Frontal cortex (tissue), 4 donors: ENCODE measurements at places on chromosomes 3 and 15. TPM values are rescaled to one million over a fixed set of nuclear protein-coding genes. Genes with fewer than 3 reads are reported as not detected.

The CACNA1D gene
- total RNA-seq, result 21.6 TPM

- DNase-seq, result peak; percentile 55
Observed at GRCh38 chr3:39288300-39288808, 8.5 kb upstream of the CX3CR1 start.

- DNase-seq, result no peak
Observed at GRCh38 chr15:56869573-56869972, 48.9 kb upstream of the TCF12 start.

The SLC28A1 gene
- not detected for total RNA-seq

The TEX55 gene
- not detected for total RNA-seq

The BCL2A1 gene
- 0.82 TPM for total RNA-seq

The ARHGAP31 gene
- total RNA-seq, result 2.0 TPM

DNA sequence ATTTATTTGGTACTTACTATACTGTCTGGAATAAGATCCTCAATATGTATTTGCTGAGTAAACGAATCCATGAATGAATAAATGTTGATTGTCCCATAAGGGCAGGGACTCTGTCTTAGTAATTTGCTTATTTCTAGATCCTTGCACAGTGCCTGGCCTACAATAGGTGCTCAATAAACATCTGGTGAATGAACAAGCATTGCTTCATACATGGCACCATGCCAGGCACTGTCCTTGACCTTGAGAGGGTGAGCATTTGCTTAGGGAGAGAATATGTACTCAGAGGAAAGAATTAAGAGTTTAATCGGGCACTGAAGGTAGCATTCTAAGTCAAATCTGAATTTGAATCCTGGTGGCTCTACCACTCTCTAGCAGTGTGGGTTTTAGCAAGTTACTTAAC lies 282.1 kb downstream of the THSD4 start:
- DNase-seq, result no peak

- DNase-seq, result no peak
Observed at GRCh38 chr15:33852570-33852969, 115.7 kb upstream of the CHRM5 start.

GRCh38 chr15:33587773-33588172 lies 277.0 kb downstream of the RYR3 start:
- DNase-seq, result no peak

The MNS1 gene
- 1.2 TPM for total RNA-seq

The HOMER2 gene
- 45.2 TPM for total RNA-seq

GRCh38 chr15:101307897-101308603 lies 13.0 kb upstream of the SNRPA1 start:
- no peak for DNase-seq

DNA sequence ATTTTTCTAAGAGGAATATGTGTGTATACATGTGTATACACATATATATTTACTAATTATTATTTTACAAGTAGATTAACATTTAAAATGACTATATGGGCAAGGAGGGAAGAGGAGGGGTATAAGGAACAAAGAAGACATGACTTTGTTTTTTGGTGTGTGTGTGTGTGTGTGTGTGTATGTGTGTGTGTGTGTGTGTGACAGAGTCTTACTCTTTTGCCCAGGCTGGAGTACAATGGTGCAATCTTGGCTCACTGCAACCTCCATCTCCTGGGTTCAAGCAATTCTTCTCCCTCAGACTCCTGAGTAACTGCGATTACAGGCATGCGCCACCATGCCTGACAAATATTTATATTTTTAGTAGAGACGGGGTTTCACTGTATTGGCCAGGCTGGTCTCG lies 2.6 kb upstream of the EOGT start:
- DNase-seq, result no peak

The C15orf39 gene
- 0.41 TPM for total RNA-seq
